ENCODE measurements at places on chromosomes 2 and 18.

GRCh38 chr2:229196448-229196847 lies 74.6 kb downstream of the PID1 start:
- no peak for DNase-seq

DNA sequence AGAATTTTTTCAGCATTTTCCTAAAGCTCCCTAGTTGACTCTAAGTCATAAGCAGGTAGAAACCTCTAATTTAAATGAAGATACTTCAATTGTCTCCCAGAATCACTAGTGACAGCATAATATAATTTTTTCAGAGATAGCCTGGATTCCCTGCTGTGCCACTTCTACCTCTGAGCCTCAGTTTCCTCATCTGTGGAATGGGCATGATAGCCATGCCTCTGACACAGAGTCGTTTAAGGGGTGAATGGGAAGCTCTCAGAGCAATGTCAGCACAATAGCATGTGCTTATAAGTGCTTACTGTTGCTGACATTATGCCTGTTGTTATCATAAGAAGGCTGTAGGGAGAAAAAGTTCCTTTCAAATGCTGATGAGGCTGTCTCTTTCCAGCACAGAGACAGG lies 48.0 kb downstream of the SFXN5 start:
- no peak for DNase-seq

- no peak for DNase-seq
These were observed 55.4 kb upstream of the MAP2 start for GRCh38 chr2:209368406-209368805.

GRCh38 chr2:237291138-237291792 lies 122.7 kb downstream of the COL6A3 start:
- DNase-seq, result no peak

- DNase-seq, result no peak
These were observed 79.2 kb downstream of the LAMA1 start for GRCh38 chr18:7038330-7038851.

GRCh38 chr2:21317131-21317530 lies 193.4 kb downstream of the TDRD15 start:
- no peak for DNase-seq

- DNase-seq, result no peak
These were observed 1183.1 kb upstream of the TMEFF2 start for GRCh38 chr2:193377789-193378188.

Measured in T-cell (primary cell).